ENCODE measurements at places on chromosomes 7 and 10.

- peaks cover 52% of the 10 kb centered on the region for H3K4me1 ChIP-seq
- no peaks in the 10 kb centered on the region for H3K36me3 ChIP-seq
- no peak for DNase-seq
- H3K27me3 ChIP-seq: peaks cover 60% of the 10 kb centered on the region
- no peak overlapping the region for H3K27ac ChIP-seq
- no peak overlapping the region for H3K4me3 ChIP-seq
Measured at GRCh38 chr7:5429253-5429856, 5.7 kb upstream of the TNRC18 start.

DNA sequence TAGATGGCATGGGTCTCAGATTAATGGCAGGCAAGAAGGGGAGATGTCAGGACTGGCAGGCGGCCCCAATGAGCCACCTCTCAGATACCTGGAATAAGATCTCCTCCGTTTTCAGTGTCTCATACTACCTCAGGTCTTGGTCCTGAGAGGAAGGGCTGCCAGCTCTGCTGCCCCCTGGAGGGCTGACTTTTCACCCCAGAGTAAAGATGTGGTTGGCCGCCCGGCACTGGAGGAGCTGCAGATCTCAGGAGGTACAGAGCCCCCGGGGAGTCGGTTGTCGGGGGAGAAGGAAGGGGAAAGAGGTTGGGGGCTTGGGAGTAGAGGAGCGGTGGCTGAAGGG, 642 bp upstream of the COL13A1 start:
- no peaks in the 10 kb centered on the region for H3K36me3 ChIP-seq
- DNase-seq: no peak

DNA sequence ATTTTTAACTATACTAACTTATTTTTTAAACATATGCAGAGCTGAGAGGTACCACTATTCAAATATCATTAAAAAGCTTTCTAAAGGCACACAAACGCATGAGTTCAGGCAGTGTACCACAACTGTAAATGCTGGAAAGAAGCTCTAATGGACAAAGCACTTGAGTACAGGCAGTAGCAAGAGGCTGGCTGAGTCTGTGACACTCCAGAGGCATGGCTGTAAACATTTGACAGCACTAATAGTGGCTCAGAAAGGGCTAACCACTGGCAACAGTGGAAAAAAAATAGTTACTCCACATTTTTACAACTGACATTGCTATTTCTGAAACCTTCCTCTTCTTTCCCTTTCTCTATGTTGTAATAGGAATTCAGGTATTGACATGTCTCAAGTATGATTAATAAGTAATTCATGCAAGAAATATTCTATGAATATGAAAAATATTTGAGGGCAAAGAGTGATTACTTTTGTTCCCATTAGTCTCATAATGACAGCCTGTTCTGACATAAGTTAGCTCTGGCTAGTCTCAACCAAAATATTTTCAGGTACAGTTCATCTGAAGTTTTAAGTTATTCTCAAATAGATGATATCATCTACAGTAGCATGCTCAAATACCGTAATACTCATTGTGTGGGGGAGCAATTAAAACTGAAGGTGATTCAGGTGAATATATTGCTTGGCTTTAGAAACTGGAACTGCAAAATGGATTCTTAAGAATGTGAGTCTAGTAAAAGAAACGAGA, 324.0 kb upstream of the POT1 start:
- no peaks in the 10 kb centered on the region for H3K36me3 ChIP-seq
- no peaks in the 10 kb centered on the region for H3K27me3 ChIP-seq
- DNase-seq: no peak
- no peak overlapping the region for H3K4me3 ChIP-seq

GRCh38 chr10:119545310-119545709, 2.8 kb upstream of the RGS10 start:
- H3K4me1 ChIP-seq: peaks cover 5% of the 10 kb centered on the region
- H3K4me3 ChIP-seq: no peak overlapping the region
- H3K36me3 ChIP-seq: no peaks in the 10 kb centered on the region
- H3K27ac ChIP-seq: no peak overlapping the region
- no peaks in the 10 kb centered on the region for H3K27me3 ChIP-seq
- no peak for DNase-seq

DNA sequence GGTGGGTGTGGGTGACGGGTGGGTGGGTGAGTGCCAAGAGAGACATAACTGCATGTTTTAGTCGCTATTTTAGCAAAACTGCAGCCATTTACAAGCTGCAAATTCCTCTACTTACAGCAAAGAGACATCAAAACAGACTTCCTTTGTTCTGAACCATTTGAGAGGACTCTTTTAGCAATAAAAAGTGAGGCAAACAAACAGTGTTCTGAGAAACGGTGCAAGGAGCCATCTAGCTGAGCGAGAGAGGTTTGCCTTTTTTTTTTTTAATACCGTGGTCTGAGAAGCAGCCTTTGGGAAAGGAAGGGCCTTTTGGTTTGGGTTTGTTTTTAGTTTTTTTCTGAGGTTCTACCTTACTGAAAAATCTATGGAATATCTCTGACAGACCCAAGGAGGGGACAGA, 62.9 kb downstream of the SCRN1 start:
- DNase-seq: no peak
- H3K27ac ChIP-seq: no peak overlapping the region
- H3K4me1 ChIP-seq: no peaks in the 10 kb centered on the region
- no peak overlapping the region for H3K4me3 ChIP-seq
- H3K36me3 ChIP-seq: no peaks in the 10 kb centered on the region

GRCh38 chr10:1737222-1738061, at the start of gene ADARB2:
Gene ADARB2, minus strand, starts transcription at chr10:1737525.
- H3K4me3 ChIP-seq: no peak within 1 kb of the TSS
- no peak for DNase-seq
- peaks cover 12% of the 10 kb centered on the region for H3K4me1 ChIP-seq

GRCh38 chr7:2808891-2809665, 35.0 kb downstream of the GNA12 start:
- H3K4me1 ChIP-seq: no peaks in the 10 kb centered on the region
- DNase-seq: no peak
- no peak overlapping the region for H3K4me3 ChIP-seq
- H3K27ac ChIP-seq: no peak overlapping the region

- no peak overlapping the region for H3K27ac ChIP-seq
- no peaks in the 10 kb centered on the region for H3K36me3 ChIP-seq
- DNase-seq: no peak
- H3K4me3 ChIP-seq: no peak overlapping the region
- H3K4me1 ChIP-seq: peaks cover 12% of the 10 kb centered on the region
Measured at GRCh38 chr10:43119416-43120115, 18.7 kb upstream of the CSGALNACT2 start.

DNA sequence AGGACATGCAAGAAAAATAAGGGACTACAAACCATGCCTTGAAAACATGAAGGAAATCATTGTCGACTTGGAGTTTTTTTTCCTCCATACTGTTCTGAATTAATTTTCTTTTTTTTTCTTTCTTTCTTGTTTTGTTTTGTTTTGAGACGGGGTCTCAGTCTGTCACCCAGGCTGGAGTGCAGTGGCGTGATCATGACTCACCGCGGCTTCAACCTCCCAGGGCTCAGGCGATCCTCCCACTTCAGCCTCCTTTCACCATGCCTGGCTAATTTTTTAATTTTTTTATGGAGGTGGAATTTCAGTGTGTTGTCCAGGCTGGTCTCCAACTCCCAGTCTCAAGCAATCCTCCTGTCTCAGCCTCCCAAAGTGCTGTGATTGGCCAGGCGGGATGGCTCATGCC, 11.6 kb downstream of the UCMA start:
- H3K27me3 ChIP-seq: no peaks in the 10 kb centered on the region
- H3K36me3 ChIP-seq: no peaks in the 10 kb centered on the region
- H3K4me1 ChIP-seq: no peaks in the 10 kb centered on the region
- H3K27ac ChIP-seq: no peak overlapping the region

DNA sequence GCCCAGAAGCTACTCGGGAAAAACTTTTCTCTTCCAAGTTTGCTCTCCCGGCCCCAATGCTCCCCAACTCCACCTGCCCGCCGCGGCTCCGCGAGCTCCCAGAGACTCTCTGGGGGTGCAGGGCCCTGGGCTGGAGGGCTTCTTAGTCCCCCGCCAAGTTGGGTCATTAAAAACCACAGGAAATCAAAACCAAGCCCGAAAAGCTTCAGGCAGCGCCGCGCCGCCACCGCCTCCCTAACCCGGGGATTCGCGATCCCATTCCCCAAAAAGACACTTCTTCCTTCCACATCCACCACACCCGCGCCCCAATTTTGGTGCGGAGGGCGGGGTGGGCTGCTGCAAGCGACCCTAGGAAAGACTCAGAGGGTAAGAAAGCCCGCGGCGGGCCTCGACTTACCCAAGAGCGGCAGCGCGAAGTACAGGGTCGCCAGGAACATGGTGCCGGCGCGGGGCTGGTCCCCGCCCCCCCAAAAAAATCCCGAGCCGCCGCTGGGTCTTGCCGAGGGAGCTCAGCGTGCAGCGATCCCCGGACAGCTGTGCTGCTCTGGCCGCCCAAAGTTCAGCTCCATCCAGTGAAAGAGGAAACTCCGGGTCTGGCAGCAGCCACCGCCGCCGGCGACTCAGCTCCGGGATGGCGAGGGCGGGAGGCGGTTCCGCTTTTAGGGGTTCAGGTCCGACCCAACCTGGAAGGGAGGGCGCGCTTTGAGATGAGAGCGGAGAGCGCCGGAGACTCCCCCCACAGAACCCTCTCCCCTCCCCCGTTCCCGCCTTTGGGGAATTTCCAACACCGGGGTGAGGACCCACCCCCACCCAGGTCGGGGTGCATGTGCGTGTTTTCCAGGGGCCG, 1.2 kb downstream of the GFRA1 start:
- no peaks in the 10 kb centered on the region for H3K4me1 ChIP-seq
- no peak for DNase-seq
- no peak overlapping the region for H3K4me3 ChIP-seq
- no peaks in the 10 kb centered on the region for H3K36me3 ChIP-seq
- no peak overlapping the region for H3K27ac ChIP-seq

- no peaks in the 10 kb centered on the region for H3K4me1 ChIP-seq
- H3K27me3 ChIP-seq: no peaks in the 10 kb centered on the region
- DNase-seq: no peak
Measured at GRCh38 chr10:130076681-130077080, 33.9 kb downstream of the C10orf143 start.

- H3K27ac ChIP-seq: no peak overlapping the region
- no peaks in the 10 kb centered on the region for H3K27me3 ChIP-seq
- H3K4me1 ChIP-seq: no peaks in the 10 kb centered on the region
- no peak overlapping the region for H3K4me3 ChIP-seq
Measured at GRCh38 chr7:133331861-133332260, 79.0 kb downstream of the EXOC4 start.

- no peak overlapping the region for H3K27ac ChIP-seq
- no peaks in the 10 kb centered on the region for H3K27me3 ChIP-seq
- no peak overlapping the region for H3K4me3 ChIP-seq
- no peak for DNase-seq
- H3K4me1 ChIP-seq: no peaks in the 10 kb centered on the region
Measured at GRCh38 chr7:99728615-99729014, 6.4 kb downstream of the CYP3A7 start.

- H3K27ac ChIP-seq: no peak overlapping the region
- H3K36me3 ChIP-seq: no peaks in the 10 kb centered on the region
- no peak overlapping the region for H3K4me3 ChIP-seq
- no peak for DNase-seq
- no peaks in the 10 kb centered on the region for H3K4me1 ChIP-seq
Measured at GRCh38 chr7:46549892-46550639, 629.0 kb upstream of the IGFBP3 start.

DNA sequence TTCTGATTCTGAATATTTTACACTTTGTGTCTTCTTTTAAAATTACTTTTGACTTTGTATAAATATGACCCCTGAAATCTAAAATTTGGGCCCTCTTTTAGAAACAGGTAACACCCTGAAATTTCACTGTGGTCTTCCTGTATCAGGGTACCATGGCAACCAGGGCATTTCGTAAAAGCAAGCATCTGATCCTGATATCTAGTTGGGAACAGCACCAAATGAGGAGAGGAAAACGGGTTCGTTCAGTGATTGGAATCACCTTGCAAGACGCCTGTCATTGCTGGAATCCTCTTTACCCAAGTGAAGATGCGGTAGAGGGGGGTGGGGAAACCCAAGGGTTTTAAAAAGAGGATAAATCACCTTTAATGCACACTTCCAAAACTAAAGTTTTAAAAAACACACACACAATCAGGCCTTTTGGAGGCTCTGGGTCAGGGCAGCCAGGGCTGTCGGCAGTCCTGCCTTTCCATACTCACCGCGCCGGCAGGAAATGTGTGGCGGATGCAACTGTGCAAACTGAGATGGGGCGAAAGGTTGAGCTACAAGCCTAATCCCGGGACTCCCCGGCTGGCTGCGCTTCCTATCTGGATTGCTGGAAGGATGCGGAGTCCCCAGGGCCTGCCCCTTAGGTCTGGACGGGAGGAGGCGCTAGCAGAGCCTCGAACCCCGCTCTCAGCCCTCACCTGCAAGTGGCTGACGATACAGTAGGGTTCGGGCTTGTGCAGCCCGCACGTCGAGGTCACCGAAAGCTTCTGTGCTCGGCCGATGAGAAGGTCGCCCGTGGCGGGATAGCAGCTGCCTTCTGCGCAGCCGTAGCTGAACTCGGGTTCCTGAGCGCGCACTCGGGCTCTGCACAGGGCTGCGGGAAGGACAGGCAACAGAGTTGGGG, 1.8 kb downstream of the LAMB1 start:
- no peak for DNase-seq
- H3K36me3 ChIP-seq: no peaks in the 10 kb centered on the region
- peaks cover 22% of the 10 kb centered on the region for H3K27me3 ChIP-seq
- peaks cover 13% of the 10 kb centered on the region for H3K4me1 ChIP-seq
- H3K4me3 ChIP-seq: no peak overlapping the region
- H3K27ac ChIP-seq: no peak overlapping the region

DNA sequence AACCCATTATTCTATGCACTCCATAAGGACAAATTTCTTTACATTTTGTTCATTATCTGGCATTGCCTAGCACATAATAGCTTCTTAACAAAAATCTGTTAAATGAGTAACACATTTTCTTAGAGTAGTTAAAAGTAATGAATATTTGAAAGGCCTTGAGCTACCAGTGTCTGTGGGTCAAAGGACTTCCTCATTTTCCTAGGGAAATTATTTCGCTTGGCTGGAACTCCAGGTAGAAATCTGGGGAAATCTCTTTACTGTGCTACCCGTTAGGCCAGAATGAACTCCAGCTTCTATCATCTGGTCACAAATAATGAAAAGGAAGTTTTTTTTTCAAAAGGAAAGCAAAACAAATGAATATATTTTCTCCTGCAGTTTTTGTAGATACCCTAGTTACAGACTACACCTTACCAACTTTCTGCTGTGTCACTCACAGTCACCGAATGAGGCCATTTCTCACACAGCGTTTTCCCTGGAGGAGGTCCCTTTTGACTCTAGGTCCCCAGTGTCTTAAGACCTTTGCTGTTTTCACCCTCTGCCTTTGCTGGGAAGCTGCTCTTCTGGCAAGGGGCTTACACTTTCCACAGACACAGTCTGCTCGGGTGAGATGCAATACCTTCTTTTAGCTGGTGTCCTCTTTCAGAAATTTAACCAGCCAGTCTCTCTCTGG, 1.6 kb downstream of the SAMD9L start:
- no peak for DNase-seq
- H3K36me3 ChIP-seq: peaks cover 39% of the 10 kb centered on the region
- peaks cover 10% of the 10 kb centered on the region for H3K4me1 ChIP-seq
- H3K27ac ChIP-seq: no peak overlapping the region

DNA sequence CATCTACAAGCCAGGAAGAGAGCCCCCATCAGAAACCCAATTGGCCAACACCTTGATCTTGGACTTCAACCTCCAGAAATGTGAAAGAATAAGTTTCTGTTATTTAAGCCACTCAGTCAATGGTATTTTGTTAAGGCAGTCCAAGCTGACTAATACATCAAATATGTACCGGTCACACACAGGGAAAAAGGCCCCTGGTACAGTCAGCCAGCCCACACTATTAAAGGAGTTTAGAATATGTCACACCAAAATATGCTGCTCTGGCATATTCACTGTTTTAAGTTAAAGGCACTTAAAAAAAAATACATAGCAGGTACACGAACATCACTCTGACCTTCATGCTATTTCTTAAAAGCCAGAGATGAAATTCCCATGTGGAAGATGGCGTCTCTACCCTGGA, 15.2 kb upstream of the CDCA7L start:
- H3K4me1 ChIP-seq: no peaks in the 10 kb centered on the region
- no peak for DNase-seq
- H3K36me3 ChIP-seq: no peaks in the 10 kb centered on the region
- H3K4me3 ChIP-seq: no peak overlapping the region
- no peak overlapping the region for H3K27ac ChIP-seq

Measured in effector memory CD4-positive, alpha-beta T cell (primary cell).